Left renal cortex interstitium (tissue), 4 donors: ENCODE measurements at places on chromosomes 7 and 10. TPM values are rescaled to one million over a fixed set of nuclear protein-coding genes. Genes with fewer than 3 reads are reported as not detected.

LIPF gene
- polyA plus RNA-seq, result 0.11 TPM

RSPH10B2 gene
- polyA plus RNA-seq, result 0.32 TPM

CASP7 gene
- 29.3 TPM for polyA plus RNA-seq

C7orf33 gene
- not detected for polyA plus RNA-seq

CYP2E1 gene
- polyA plus RNA-seq, result 2.9 TPM

TFPI2 gene
- 8.3 TPM for polyA plus RNA-seq

DNA sequence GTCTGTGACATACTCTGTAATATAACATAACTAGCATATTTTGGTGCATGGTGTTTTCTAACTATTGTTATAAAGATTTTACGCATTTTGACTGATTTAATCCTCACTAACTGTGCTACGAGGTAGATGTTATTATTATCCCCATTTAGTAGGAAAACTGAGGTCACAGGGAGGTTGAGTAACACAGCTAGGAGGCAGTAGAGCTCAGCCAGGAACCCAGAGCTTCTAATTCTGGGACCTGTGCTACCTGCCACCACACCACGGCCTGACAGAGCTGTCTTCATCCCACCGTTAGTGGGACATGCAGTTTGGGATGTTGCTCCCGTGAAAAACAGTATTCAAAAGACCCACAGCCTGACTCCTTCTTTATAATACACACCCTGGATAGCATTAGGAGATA, 962.5 kb downstream of the CNTNAP2 start:
- DNase-seq, result no peak

GRCh38 chr7:123558289-123558874, 764 bp upstream of the NDUFA5 start:
- DNase-seq, result no peak

- DNase-seq, result no peak
Measured at GRCh38 chr7:93958651-93959050, 37.1 kb downstream of the GNG11 start.

DNA sequence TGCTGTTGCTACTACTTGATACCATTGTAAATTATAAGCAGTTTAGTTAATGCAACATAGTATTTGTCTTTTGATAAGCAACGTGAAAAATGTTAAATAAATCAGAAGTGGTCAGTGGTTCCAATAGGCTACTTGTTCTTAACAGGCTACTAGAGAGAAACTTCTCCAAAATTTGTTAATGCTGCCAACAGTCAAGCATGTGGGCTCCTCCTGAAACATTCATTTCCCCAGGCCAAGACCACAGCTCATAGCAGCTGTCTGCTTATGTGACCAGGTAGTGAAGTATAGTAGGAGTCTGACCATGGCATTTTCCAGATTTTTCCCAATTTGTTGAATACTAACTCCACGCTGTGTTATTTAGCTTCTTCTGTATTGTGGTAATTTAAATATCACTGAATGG, 81.0 kb downstream of the CYP51A1 start:
- DNase-seq, result no peak

DNA sequence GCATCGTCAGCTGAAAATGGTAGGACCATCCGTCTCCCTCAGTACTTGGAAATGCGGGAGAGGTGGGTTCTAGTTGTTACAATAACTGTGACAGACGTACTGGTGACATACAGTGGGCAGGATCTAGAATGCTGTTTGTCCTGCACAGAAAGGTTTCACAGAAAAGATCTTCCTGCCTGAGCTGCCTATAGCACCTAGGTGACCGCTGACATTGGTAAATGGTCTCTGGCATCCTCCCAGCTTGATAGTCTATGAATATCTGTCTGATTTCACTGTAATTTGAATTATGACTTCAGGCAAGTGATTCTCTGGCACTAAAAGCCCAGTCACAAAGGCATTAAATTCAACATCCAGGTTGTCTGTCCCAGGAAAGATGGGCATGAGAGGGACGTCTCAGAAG, 38.2 kb upstream of the CCDC3 start:
- DNase-seq, result no peak

DNA sequence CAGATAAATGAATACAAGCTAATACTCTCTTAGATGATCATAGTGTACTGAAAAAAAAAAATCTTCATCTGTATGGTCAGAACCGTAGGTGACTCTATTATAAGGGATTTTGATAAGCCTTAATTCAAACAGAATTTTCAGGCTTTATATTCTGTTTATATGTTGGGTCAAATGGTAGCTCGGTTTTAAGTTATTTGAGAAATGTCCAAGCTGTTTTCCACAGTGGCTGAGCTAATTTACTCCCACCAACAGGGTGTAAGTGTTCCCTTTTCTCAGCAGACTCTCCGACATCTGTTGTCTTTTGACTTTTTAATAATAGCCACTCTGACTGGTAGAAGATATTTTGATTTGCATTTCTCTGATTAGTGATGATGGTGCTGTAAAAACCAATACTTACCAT, 328.8 kb upstream of the MAGI2 start:
- DNase-seq, result no peak

GRCh38 chr7:121195874-121196273, 132.9 kb upstream of the WNT16 start:
- DNase-seq, result peak; percentile 21

DNA sequence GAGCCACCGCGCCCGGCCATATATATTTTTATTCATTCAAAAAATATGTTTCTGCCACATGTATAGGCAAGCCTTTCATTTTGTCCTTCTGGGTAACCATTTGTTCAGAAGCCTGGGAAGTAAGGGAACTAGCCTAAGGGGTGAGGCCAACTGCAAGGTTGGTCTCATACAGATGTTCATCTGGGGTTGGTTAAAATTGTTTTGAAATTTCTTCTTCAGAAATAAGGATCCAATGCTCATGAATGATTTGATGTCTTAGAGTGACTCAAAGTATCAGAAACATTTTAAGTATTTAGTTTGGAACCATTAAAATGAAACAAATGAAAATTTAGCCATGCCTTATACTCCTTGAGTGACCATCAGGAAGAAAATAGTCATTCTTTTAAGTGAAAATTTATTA, 397.2 kb downstream of the SUGCT start:
- DNase-seq, result no peak

GRCh38 chr10:122847782-122848604, 2.3 kb upstream of the CUZD1 start:
- DNase-seq, result no peak

DNA sequence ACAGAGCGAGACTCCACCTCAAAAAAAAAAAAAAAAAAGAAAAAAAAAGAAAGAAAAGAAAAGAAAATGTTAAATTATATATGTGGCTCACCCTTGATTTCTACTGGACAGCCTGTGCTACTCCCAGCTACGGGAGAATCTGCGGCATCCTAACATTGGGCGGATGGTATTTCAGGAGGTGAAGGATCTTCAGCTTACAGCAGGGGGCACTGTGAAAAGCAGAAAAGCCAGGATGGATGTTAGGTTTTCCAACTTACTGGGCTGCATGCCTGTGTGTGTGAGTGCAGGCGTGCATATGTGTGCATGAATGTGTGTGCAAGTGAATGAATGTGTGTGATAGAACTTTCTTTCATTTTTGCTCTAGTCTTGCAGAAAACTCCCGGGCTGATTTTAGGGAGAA, 1066.5 kb downstream of the TYW1 start:
- no peak for DNase-seq

DNA sequence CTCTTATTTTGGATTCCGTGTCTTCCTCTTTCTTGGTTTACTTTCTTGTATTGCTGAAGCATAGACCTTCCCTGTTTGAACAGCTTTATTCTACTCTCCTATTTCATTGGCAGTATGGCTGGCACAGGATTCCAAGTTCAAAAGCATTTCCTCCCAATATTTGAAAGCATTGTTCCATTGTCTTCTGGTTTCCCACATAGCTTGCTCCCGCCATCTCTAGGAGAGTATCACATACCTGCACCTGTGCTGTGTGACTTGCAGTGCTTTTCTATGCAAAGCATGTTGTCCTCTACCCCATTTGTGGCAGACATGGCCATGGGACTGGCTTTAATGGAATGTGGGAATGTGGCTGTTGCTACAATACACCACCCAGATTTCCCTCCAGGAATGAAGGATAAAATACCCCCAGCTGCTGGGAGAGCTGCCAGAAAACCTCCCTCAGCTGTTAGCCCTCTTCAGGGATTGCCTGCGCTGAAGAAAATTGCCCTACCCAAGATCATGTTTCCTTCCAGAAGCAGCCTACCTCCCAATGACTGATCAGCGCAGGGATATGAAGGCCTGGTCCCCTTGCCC, 6.9 kb upstream of the MYOF start:
- no peak for DNase-seq

DNA sequence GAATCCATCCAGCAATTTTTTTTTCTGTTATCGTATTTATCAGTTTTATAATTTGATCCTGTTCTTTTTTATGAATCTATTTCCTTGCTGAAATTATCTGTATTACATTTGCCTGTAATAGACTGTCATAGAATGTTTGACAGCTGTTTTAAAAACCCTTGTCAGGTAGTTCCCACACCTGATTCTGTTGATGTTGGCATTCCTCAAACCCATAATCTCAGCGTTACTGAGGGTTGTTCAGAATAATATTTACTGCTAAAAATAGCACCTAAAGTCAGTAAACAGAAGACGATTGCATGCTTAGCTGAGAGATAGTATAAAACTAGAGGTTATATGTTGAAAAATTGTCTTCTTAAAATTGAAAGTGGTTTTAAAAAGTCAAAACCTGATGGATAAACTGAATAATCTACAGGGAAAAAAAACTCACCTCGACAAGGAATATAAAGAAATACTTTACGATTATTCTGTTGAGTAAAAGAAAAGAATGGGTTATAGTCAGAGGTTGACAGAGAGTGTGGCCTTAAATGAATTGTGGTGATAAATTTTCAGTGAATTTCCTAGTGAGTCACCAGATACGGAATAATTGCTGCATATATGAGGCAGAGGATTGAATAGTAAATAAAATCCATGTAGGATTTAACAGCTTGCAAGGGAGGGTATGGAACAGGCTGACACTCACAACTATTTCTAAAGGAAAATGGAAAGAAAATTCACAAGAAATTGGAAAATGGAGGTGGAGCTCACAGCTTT, 824.1 kb upstream of the IGFBP3 start:
- DNase-seq, result no peak
